ENCODE measurements at places on chromosomes 1 and 21.

GRCh38 chr1:53249706-53250105 is 11.4 kb upstream of the MAGOH start:
- DNase-seq = no peak

- DNase-seq = no peak
These were observed 65.2 kb downstream of the SLC37A1 start for GRCh38 chr21:42578761-42579415.

- DNase-seq = no peak
These were observed at the start of gene C2CD4D for GRCh38 chr1:151839457-151840403. Gene C2CD4D, minus strand, starts transcription at chr1:151839820. Its CDS starts 831 bp downstream, at chr1:151838989.

DNA sequence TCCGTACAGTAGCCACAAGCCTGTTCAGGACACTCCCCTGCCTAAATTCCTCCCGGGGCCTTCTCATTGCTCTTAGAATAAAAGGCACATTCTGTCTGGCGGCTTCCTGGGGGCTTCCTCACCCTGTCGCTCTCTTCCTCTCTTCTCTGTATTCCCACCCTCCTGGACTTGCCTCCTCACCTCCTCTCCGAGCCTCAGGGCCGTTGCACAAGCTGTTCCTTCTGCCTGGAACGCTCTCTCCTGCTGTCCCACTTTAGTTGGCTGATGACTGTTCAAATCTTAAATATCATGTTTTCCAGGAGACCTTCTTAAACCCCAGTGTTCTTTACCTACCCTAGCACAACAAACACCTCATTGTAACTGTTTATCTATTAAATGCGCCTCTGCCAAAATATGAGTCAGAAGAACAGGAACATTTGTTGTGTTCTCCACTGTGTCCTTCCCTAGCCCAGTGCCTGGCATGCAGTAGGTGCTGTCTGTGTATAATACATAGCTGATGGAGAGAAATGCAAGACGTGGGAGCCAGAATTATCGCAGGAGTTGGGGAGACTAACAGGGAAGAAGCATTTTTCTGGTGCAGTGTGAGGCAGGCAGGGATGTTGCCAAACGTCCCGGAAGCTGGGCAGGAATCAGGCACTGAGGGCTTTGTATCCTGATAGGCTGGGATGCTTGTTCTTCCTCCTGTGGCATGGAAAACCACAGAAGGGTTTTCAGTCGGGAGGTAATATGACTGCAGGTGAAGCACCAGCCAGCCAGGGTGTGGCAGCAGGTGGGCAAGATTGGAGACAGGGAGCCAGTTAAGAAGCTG is 24.1 kb upstream of the THRAP3 start:
- DNase-seq = no peak

- no peak for DNase-seq
These were observed 72.9 kb downstream of the UCHL5 start for GRCh38 chr1:192986110-192986747.

DNA sequence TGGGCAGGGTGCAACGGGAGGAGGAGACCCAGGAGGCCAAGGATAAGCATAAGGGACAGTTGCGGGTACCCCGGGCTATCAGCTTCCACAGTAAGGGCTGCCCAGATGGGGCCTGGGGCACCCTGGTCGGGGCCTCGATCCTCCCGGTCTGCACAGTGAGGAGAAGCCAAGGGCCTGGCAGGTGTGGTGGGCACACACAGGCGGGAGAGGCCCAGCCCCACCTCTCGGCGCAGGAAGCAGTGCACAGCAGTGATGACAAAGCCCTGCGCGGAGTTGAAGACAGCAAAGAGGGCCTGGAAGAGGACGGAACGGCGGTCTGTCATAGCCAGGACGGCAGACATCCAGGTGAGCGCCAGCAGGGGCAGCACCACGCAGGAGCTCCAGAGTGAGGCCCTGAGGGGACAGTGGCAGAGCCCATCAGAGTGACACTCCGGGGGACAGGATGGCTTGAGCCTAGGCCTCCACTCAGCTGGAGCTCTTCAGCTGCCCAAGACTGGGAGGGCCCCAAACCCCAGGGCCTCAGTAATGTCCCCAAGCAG is 29.0 kb upstream of the COL16A1 start:
- no peak for DNase-seq

All from CMK (cell line).